ENCODE measurements at places on chromosomes 12 and 14.

GRCh38 chr12:113781415-113782198 lies 184.5 kb downstream of the RBM19 start:
- DNase-seq, result no peak

DNA sequence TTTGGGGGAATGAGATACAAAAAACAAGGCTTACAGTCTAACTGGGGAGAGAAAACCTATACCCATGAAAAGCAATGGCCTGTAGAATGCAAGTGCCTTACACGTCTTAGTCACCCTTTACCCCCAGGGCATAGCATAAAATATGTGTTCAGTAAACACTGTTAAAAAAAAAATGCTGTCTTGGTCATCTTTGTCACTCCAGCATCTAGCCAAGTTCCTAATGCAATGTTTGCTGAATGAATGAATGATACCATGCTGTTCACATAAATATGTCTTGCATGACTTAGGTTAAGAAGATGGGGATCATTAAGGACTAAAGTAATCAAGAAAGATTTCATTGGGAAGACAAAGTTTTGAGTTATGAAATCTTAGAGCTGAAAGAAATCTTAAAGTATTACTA lies 38.5 kb downstream of the PPP2R5E start:
- DNase-seq, result no peak

DNA sequence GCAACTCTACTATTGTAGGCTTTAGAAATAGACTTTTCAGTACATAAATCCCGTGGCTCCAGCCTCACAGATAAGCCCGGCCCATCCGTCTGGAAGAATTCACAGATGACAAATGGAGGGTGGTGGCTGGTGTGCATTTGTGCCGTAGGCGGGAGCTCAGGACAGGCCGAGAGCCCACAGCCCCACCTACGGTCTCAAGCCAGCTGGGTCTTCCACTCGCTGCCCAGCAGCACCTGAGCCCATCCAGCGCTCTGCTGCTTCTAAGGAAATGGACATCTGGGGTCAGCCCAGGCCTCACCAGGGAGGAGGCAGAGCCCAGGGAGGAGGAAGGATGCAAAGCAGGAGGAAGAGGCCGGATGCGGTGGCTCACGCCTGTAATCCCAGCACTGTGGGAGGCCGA lies 72.8 kb downstream of the KIF26A start:
- DNase-seq, result no peak

DNA sequence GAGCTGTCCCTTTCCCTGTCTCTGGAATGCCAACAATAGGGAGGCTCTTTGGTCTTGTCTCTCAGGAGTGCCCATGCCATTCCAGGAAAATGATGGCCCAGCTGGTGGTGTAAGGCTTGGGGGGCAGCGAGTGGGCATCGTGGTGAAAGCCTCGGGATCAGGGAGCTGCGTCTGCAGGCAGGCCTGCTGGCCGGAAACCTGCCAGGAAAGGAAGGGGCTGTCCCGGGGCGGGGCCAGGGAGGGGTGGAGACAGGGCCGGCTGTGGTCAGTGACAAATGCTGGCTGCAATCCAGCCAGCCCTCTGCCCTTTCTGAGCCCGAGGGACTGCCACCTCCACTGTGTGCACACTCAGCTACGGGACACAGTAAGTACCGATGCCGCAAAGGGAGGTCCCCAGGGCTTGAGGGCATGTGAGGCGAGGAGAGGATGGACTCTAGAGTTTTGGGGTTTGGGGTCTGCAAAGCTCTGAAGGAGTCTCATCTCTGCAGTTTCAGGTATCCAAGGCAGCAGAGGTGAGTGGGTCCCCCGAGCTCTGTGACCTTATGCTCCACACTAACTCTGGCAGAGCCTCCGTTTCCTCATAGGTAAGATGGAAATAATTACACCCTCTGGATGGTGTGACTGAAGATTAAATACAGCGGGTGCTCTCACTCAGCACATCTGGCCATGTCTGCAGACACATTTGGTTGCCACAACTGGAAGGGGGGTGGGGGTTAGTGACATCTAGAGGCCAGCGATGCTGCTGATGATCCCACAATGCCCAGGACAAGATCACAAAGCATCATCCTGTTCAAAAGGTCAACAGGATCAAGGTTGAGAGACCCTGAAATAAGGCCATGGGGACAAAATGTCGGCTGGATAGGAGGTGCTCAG lies at the start of gene SERPINA5:
TSS of gene SERPINA5 (plus strand) at position 300 of the 873 bp plus-strand sequence. CDS start 5,937 bp downstream, outside the sequence.
- no peak for DNase-seq

Data from pons (tissue), 1 donor.